ENCODE measurements at places on chromosomes 4 and X. TPM values are rescaled to one million over a fixed set of nuclear protein-coding genes. Genes with fewer than 3 reads are reported as not detected.
A peak's percentile ranks its signal among the peaks of the same experiment; 100 is the strongest.

DNA sequence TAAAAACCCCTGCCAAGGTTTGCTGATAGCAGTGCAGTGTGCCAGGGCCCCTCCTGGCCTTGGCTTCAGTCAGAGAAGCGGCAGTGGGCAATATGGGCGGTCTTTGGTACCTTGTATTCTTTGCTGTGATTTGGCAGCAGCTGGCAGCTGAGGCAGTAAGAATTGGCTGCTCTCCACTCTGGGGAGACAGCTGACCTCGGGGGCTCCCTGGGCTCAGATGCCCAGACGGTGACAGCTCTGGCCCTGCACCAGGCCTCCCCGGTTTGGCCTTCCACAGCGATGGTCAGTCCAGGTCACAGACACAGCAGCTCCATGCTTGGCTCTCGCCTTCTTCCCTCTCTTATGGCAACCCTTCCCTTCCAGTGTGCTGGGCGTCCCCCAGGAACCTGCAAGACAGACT, 330.9 kb downstream of the BCOR start:
- DNase-seq, result no peak

GRCh38 chrX:10697616-10698317, 77.4 kb upstream of the MID1 start:
- no peak for DNase-seq

- DNase-seq, result no peak
Observed at GRCh38 chr4:113040793-113041192, 8.7 kb upstream of the ANK2 start.

GRCh38 chr4:69054578-69055200, 41.6 kb upstream of the UGT2B7 start:
- DNase-seq, result peak; percentile 66

DNA sequence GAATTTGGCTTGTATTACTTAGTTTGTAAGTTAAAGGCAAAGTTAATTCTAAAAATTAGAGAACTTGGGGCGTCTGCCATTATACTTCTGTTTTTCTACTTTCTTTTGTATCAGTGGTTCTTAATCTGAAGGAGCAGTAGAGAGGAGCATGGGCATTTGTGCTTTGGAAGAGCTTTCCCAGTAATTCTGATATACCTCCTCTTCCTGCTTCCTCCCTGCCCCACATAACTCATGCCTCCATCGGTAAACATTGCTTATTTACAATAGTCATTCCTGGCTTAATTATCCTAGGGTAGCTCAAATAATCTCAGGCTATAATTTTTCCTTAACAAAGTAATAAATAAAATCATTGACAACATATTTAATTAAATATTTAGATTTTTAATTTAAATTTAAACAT, 37.1 kb upstream of the SPARCL1 start:
- no peak for DNase-seq

DNA sequence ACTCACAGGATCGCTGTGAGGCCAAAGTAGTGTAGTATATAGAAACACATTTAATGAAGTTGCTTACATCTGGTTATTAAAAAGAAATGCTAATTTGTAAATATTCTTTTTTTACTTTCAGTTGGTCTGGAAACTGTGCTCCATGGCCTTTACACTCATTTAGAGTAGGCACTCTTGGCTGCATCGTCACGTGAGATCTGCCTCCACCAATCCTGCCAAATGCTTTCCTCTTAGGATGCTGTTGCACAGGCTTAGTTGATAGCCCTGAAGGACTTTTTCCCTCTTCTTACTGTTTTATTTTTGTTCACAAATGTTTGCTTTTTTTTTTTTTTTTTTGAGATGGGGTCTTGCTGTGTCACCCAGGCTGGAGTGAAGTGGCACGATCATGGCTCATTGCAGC, 6.3 kb downstream of the CPE start:
- no peak for DNase-seq

GRCh38 chrX:118496763-118497079, 1.1 kb downstream of the DOCK11 start:
- no peak for DNase-seq

DNA sequence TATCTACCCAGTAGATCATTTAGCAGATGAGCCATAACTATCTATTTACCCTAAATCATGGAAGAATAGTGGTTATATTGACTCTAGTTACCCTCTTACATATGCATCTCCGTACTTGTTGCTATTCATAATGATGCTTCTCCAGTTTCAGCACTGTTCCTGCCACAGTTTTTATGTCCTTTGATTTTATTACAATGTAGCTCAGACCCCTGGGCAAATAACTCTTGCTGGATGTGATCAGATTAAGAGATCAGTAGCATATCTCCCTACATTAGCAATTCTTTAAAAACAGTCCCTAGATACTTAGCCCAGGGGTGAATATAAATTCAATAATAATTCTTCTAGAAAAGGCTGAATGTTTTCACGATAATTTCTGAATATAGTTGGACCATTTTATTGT, 696.5 kb downstream of the ADGRL3 start:
- no peak for DNase-seq

- no peak for DNase-seq
Observed at GRCh38 chrX:12977761-12978204, 2.9 kb downstream of the TMSB4X start.

GRCh38 chrX:24364326-24364725, 3.9 kb downstream of the SUPT20HL1 start:
- no peak for DNase-seq

DNA sequence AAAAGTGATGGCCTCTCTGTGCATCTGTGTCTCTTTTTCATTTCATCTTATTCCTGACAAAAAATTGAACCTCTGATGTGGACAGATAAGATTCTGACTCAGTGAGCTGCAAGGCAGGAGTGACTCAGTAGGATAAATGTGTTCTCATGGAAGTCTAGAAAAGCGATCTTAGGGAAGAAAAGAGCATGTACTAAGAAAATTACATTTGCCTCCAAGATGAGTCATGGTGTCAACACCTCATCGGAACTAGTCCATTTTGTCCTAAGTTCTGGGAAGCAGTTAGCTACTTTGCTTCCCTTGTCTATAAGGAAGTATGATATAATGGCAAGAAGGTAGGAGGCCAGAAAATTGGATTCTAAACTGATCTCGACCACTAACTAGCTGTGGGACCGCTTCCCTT, 83.5 kb upstream of the AFF2 start:
- peak; percentile 65 for DNase-seq

GRCh38 chr4:30719454-30720020, 632 bp upstream of the PCDH7 start:
- DNase-seq, result peak; percentile 54

- no peak for DNase-seq
Observed at GRCh38 chrX:130981836-130982235, 76.3 kb upstream of the ARHGAP36 start.

GRCh38 chr4:187840814-187841213, 154.8 kb upstream of the ZFP42 start:
- DNase-seq, result peak; percentile 19

GRCh38 chr4:101806914-101807313, 16.4 kb downstream of the BANK1 start:
- no peak for DNase-seq

- no peak for DNase-seq
Observed at GRCh38 chr4:150817804-150818528, 197.1 kb downstream of the LRBA start.

- no peak for DNase-seq
Observed at GRCh38 chr4:33512397-33512796, 2731.9 kb downstream of the ARAP2 start.

DNA sequence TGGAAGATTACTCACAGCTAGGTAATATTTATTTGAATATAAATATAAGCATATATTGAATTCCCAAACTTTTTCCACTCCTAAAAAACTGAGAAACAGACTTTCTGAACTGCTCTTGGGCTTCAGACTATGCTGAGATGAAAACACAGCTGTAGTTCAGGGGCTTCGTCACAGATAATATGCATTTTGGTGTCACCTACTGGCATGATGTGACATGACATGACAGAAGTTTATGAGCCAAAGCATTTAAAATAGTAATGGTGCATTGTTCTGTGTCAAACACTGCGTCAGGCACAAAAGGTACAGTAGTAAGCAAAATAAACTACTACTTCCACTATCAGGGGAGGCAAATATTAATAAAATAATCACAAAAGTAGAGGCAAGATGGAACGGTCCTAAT, 171.3 kb downstream of the BTC start:
- peak; percentile 33 for DNase-seq

GRCh38 chr4:169745291-169745690, 12.5 kb downstream of the HPF1 start:
- DNase-seq, result no peak

GRCh38 chrX:13123857-13124345, 79.5 kb upstream of the FAM9C start:
- DNase-seq, result no peak

DNA sequence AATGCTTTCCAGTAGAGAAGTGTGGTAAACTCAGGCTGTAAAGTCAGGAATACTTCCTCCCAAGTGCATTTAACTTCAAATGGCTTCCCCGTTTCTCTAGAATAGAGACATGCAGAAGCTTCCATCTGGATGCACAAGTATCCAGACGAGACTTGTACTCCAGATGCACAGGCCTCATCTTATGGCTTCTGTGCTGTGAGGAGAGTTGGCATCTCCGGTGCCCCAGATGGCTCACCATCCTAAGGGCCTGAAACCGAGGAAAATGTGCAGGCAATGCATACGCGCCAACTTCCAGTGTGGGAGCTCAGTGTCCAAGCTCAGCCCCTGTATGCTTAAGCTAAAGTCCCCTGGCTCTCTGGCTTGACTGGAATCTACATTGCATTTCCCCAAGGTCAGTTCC, 184.0 kb upstream of the TBL1X start:
- no peak for DNase-seq

GRCh38 chrX:46376246-46376885, 168.9 kb downstream of the ZNF674 start:
- DNase-seq, result peak; percentile 60

GRCh38 chr4:183397741-183398297, 46.6 kb upstream of the CDKN2AIP start:
- DNase-seq, result no peak

GRCh38 chr4:140856621-140857062, 100.5 kb upstream of the TBC1D9 start:
- DNase-seq, result peak; percentile 81

DNA sequence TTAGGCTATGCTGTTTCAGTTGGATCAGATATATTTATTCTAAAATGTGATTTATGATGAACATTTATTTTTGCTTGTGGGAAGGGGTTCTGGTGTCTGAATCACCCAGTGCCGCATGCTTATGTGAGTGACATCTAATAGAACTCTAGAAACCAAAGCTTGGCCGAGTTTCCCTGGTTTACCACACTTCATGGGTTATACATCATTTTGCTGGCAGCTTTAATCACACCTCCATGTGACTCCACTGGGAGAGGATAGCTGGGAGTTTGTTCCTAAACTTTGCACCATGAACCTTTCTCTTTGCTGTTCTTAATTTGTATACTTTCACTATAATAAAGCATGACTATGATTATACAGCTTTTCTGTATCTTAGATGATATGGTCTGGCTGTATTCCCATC, 382.9 kb downstream of the INPP4B start:
- DNase-seq, result peak; percentile 78

- DNase-seq, result no peak
Observed at GRCh38 chr4:130511776-130512175, 1415.8 kb downstream of the C4orf33 start.

Gene PABPC1L2A
- total RNA-seq, result not detected

Gene BRS3
- not detected for total RNA-seq

Gene XAGE2
- not detected for total RNA-seq

Gene NAT8L
- 4.8 TPM for total RNA-seq

Gene PRRG3
- total RNA-seq, result not detected

Gene HOPX
- total RNA-seq, result not detected

Gene IL1RAPL2
- not detected for total RNA-seq

Gene PRDM8
- 3.4 TPM for total RNA-seq

Gene TMEM255A
- total RNA-seq, result 4.6 TPM

Gene EIF1AX
- 129 TPM for total RNA-seq

Gene SMIM31
- not detected for total RNA-seq

Gene EGFL6
- not detected for total RNA-seq

Gene CITED1
- not detected for total RNA-seq

Gene CFP
- 0.43 TPM for total RNA-seq

Gene DCAF12L2
- not detected for total RNA-seq

Gene FAM9C
- total RNA-seq, result not detected

Gene TDO2
- total RNA-seq, result 235 TPM

Data from A172 (cell line).